ENCODE measurements at places on chromosomes 13 and 19. TPM values are rescaled to one million over a fixed set of nuclear protein-coding genes. Genes with fewer than 3 reads are reported as not detected.

CCDC169 gene
- total RNA-seq = not detected

ZNF160 gene
- total RNA-seq = 62.1 TPM

CGB5 gene
- not detected for total RNA-seq

ZNF441 gene
- total RNA-seq = 11.3 TPM

PEAK3 gene
- 0.75 TPM for total RNA-seq

TSC22D1 gene
- 107 TPM for total RNA-seq

USHBP1 gene
- total RNA-seq = 39.9 TPM

GARIN5A gene
- not detected for total RNA-seq

ERICH6B gene
- total RNA-seq = not detected

NLRP4 gene
- not detected for total RNA-seq
